ENCODE measurements at places on chromosomes 2 and 18.

GRCh38 chr2:240912878-240913809 is 7.0 kb downstream of the CROCC2 start:
- no peak for DNase-seq

GRCh38 chr2:223005496-223005895 is 46.5 kb upstream of the KCNE4 start:
- no peak for DNase-seq

DNA sequence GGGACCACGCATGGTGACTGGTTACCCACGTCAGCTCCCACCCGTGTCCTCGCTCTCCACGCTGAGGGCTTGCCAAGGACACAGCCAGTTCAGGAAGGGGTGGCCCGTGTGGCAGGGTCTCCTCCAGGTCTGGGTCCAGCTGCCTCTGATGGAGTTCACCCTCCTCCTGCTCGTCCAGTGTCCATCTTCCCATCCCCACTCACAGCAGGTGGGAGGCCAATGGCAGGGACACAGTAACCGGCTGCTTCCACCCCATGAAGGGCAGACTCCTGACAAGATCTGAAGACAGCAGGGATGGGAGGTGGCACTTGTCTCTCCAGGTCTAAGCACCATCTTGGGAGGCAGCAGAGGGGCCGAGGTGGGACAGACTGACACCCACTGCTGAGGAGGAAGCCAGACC is 106.4 kb downstream of the NDUFA10 start:
- no peak for DNase-seq

GRCh38 chr2:157055660-157056199 is 201.8 kb upstream of the GALNT5 start:
- DNase-seq, result no peak

GRCh38 chr18:3869848-3870247 is 419.9 kb downstream of the TGIF1 start:
- no peak for DNase-seq

DNA sequence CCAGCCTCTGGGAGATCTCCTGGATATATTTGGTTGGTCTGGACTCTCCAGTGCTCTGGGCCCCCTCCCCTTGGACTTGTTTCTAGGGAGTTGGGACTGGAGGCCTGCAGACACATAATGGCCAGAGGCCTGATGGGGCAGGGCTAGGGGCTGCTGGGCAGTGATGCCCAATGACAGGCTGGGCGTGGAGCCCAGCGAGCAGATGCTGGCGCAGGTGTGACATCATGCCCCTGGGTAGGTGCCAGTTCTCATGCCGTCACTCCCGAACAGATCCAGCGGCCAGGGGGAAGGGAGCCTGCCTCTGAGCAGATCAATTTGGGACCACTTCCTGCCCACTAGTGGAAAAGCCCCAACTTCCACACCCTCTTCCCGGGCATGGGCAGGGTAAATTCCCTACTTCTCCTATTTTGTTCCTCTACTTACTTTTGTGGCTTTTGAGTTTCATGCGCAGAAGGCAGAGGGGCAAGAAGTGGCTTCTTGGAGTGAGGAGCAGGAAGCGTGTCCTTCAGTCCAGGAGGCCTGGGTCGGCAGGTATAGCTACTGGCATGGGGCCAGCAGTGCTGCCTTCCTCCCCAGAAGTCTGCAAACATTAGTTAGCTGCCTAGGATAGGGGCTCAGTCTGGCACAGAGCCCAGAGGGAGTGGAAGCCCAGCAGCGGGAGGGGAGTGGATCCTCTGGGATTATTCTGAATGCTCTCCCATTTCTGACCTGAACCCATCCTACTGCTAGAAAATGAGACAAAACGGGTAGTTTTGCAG is 6.1 kb downstream of the MPV17 start:
- DNase-seq, result no peak

GRCh38 chr2:32732120-32732519 is 104.3 kb downstream of the TTC27 start:
- DNase-seq, result no peak

- no peak for DNase-seq
Observed at GRCh38 chr2:41878056-41878455, 169.8 kb upstream of the PKDCC start.

DNA sequence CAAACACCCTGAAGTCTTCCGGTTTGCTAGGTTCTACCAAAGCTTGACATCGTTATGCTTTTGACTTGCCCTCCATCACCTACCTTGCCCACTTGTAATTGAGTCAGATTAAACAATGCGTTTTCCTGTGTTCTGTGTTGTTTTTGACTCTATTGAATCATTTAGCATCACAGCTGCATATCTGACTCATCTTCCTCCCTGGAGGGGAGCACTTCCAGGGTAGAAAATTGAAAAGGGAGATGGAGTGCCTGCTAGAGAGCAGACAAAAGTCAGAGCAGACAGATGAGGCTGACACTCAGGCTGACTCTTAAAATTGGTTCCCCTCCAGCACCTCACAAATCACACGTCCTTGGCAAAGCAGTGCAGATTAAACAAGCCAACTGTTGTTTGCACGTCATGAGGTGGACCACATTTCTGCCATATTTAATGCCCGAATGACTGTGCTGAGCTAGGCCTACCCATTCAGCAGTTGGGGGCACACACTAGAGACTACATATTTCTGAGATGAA is 2.2 kb downstream of the MPP4 start:
- no peak for DNase-seq

DNA sequence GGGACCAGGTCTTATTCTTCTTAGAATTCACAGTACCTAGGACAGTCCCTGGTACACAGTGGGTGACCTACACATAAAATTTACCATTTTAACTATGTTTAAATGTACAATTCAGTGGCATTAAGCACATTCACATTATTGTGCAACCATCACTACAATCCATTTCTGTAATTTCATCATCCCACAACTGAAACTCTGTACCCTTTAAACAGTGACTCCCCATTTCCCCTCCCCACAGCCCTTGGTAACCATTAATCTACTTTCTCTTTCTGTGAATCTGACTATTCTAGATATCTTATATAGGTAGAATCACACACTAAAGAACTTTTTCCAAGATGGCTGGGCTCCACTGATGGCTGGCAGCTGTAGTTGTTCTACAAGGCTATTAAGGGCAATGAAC is 41.6 kb downstream of the GFPT1 start:
- DNase-seq, result no peak

- DNase-seq, result peak; percentile 13
Observed at GRCh38 chr2:216006164-216006663, 7.1 kb downstream of the MREG start.

GRCh38 chr2:96826546-96827278 is 10.6 kb downstream of the CNNM3 start:
- DNase-seq, result no peak

DNA sequence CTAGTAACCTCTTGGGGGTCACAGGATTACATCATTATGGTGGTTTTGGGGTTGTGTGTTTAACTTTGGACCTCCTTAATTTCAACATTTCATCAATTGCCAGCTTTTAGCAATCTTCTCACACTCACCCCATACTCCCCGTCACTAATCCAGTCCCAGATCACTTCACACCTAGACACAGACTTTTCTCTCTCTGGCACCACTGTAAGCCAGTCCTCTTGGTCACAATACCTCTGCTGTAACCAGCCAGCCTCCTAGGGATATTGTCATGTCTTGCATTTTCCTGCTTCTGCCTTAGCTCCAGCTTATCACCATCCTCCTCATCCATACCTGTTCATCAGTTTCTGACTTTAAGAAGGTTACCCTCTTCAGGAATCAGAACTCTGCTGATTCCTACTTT is 1.6 kb upstream of the STK17B start:
- no peak for DNase-seq

DNA sequence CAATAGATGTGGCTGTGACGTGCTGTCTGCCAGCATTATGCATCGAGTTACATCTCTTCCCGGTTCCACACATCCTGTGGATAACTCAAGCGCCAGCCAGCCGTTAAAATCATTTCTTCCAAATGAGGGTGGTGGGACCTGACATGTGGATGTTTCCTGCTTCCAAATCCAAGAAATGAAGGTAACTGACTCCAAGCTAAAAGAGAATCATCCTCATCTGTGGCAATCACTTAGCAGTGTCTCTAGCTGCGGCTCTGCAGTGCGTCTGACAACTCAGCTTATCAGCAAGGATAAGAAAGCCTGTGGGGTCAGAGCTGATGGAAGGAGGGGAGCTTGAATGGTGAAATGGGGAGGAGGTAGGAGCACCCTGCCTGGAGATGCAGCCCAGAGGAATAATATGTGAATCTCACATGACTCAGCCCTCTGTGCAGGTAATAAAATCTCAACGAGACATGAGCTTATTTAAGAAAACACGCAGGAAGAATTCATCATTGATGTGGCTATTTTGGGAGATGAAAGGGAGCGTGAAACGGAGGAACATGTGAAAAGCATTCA is 382.2 kb upstream of the TRIB2 start:
- DNase-seq, result peak; percentile 46

- DNase-seq, result no peak
Observed at GRCh38 chr2:186299610-186300009, 186.4 kb upstream of the ZC3H15 start.

DNA sequence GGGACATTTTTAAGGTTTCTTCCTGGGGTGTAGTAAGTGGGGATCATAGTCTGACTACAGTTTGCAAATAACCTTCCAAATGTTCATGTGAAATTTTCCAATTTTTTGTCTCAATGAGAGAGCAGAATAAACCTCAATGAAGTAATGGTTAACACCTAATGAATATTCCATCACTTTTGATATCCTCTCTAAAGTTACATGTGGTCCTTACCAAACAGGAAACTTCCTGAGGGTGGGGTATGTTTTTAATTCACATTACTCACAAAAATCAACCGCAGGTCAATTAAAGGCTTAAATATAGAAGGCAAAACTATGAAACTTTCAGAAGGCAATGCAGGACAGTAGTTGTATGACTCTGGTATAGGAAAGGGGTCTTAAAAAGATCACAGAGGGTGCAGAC is 13.2 kb downstream of the ZNF407 start:
- no peak for DNase-seq

DNA sequence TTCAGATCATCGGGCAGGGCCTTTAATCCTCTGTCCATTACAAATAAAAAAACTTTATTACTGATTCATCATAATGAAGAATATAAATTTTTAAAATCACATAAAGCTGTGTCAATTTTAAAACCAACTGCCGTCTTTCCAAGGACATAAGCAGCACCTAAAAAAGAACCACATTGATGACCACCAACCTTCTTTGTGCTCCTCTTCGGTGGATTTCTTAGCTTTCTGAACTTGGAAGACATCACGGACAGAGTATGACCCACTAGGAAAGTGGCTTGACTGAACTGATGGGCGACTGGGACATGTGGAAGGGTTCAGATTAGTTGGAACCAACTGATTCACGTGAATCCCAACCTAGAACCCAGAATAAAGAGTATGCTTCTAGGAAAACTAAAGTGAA is 68.9 kb downstream of the EIF5B start:
- DNase-seq, result no peak

DNA sequence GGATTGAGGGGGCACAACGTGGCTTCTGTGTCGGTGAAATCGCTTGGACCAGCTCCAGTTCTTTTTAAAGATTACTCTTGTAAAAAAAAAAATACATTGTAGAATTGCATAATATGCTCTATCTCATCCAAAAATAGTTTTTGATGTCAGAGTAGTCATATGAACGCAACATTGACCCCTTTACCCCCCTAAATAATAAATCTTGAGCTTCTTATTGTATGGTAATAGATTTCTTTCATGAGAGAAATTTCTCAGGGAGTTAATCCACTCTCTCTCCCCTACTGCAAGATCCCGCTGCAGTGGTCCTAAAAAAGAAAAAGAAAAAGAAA is 50.2 kb upstream of the PAIP2B start:
- DNase-seq, result no peak

DNA sequence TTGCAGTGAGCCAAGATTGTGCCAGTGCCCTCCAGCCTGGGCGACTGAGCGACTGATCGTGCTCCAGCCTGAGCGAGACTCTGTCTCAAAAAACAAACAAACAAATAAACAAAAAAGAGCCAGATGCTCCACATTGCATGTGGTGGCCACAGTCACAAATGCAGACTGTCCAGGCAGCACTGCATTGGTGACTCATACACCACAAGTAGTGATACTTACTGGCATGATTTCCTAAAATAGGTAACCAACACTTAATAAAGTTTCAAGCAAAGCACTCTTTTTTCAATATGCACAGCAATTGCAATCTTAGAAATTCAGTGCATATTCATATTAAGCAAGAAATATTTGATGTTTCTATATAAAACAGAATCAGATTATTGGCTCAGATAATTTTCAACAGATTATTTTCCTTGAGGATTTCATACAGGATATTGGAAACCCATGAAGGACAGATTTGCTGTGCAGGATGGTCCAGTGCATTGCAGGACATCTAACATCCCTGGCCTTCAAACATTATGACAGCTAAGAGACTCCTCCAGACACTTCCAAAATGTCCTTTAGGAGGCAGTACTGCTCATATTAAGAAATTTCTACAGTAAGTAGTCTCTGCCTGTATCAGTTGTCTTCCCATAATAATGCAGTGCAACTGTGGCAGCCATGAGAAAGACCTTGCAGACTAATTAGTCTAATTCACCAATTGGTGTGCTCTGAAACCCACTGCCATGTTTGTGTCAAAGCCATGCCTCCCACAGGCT is 10.5 kb upstream of the SLC1A4 start:
- DNase-seq, result no peak

- no peak for DNase-seq
Observed at GRCh38 chr18:48815581-48816324, 135.0 kb downstream of the SMAD7 start.

- no peak for DNase-seq
Observed at GRCh38 chr2:164760179-164760578, 81.4 kb downstream of the COBLL1 start.

GRCh38 chr2:233691443-233692433 is 952 bp upstream of the UGT1A6 start:
- DNase-seq, result no peak

DNA sequence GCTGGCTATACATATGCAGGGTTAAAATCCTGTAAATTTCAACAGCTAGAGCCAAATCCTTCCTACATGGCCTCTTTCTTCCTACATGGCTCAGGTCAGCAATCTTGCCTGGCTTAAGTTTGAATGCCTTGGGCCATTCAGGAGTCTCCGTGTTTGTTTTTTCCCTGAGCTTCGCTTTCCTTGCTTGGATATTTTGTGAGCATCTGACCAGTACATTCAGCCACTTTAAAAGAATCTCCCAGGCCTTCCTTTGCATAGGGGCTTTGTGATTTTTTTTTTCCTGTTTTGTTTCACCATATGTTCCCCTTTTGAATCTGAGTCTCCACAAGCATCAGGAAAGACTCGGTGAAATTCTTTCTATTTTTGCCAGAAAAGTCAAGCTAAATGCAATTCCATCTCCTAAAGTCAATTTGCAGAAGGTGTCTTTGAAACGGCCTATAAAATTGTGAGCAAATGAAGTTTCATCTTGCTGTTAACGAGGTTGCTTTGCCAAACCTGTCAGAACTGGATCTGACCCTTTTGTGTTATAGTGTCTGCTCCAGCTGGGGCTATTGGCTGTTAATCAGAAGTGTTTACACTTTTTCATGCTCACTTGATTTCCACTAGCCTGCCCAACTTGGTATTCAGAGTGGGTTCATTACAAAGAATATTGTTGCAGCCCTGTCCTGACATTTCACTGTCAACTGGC is 256.9 kb downstream of the DCC start:
- DNase-seq, result no peak

All from naive thymus-derived CD8-positive, alpha-beta T cell (primary cell).